ENCODE measurements at places on chromosomes 13 and 19.

DNA sequence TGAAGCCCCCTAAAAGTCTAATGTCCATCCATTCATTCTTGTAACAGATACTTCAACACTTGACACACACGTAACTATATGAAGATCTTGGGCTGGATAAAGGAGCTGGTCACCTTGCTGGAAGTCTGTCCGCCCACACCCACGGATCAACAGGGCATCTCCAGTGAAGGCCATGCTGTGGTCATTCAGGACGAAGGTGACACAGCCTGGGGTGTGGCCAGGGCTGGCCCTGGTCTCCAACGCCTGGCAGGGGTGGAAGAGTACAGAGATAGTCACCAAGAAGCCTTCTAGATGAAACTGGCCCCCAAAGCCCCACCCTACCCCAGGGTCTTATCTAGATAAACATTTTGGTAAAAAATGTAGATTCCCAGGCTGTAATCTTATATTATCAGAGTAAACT is 6.8 kb upstream of the PHLDB3 start:
- peaks cover 5% of the 10 kb centered on the region for H3K36me3 ChIP-seq
- H3K27me3 ChIP-seq, result no peaks in the 10 kb centered on the region
- H3K27ac ChIP-seq, result no peak overlapping the region

- H3K36me3 ChIP-seq, result peaks cover 8% of the 10 kb centered on the region
- H3K4me3 ChIP-seq, result no peak overlapping the region
- H3K27ac ChIP-seq, result peak overlapping the region; percentile 70
- H3K4me1 ChIP-seq, result peaks cover 9% of the 10 kb centered on the region
Observed at GRCh38 chr19:10816691-10817090, 19.3 kb downstream of the TMED1 start.

- DNase-seq, result no peak
- H3K36me3 ChIP-seq, result peaks cover 5% of the 10 kb centered on the region
- peaks cover 27% of the 10 kb centered on the region for H3K4me1 ChIP-seq
- peak overlapping the region; percentile 75 for H3K4me3 ChIP-seq
Observed at GRCh38 chr19:46426506-46427162, 2.1 kb downstream of the PNMA8C start.

- H3K4me1 ChIP-seq, result no peaks in the 10 kb centered on the region
- no peak overlapping the region for H3K4me3 ChIP-seq
- no peaks in the 10 kb centered on the region for H3K36me3 ChIP-seq
Observed at GRCh38 chr19:9757544-9758501, 10.7 kb downstream of the ZNF846 start.

- DNase-seq, result no peak
- H3K27ac ChIP-seq, result no peak overlapping the region
- no peaks in the 10 kb centered on the region for H3K4me1 ChIP-seq
- no peak overlapping the region for H3K4me3 ChIP-seq
- H3K27me3 ChIP-seq, result peaks cover 18% of the 10 kb centered on the region
Observed at GRCh38 chr19:35975608-35976214, 19.3 kb upstream of the SDHAF1 start.

GRCh38 chr19:35425682-35426081 is 22.4 kb upstream of the FFAR2 start:
- DNase-seq, result no peak
- H3K4me1 ChIP-seq, result no peaks in the 10 kb centered on the region
- peaks cover 2% of the 10 kb centered on the region for H3K36me3 ChIP-seq
- H3K4me3 ChIP-seq, result no peak overlapping the region

GRCh38 chr13:94050686-94051085 is 428.8 kb downstream of the DCT start:
- DNase-seq, result no peak
- no peak overlapping the region for H3K4me3 ChIP-seq
- no peaks in the 10 kb centered on the region for H3K36me3 ChIP-seq
- H3K4me1 ChIP-seq, result no peaks in the 10 kb centered on the region
- peaks cover 34% of the 10 kb centered on the region for H3K27me3 ChIP-seq

- H3K27me3 ChIP-seq, result peaks cover 12% of the 10 kb centered on the region
- no peak for DNase-seq
- H3K36me3 ChIP-seq, result no peaks in the 10 kb centered on the region
- no peak overlapping the region for H3K27ac ChIP-seq
Observed at GRCh38 chr13:110562036-110562597, 595 bp upstream of the RAB20 start.

DNA sequence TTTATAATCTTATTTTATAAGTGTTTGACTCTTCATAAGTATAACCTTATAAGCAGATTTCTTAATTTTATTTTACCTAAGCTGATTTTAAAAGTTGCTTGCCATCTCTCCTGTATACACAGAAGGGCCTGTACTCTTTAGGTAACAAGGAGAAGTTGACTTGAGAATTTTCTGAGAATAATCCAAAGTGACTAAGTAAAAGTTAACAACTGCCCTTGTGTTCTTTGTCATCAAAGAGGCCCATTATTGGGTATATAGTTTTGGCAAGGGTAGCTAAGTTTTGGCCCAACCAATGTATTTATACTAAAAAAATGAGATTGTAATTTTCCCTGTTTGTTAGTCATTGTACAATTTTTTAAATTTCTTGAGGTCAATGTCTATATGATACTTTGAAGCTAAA is 3.2 kb downstream of the LCP1 start:
- H3K4me1 ChIP-seq, result peaks cover 68% of the 10 kb centered on the region
- no peak for DNase-seq
- H3K27me3 ChIP-seq, result no peaks in the 10 kb centered on the region
- no peak overlapping the region for H3K4me3 ChIP-seq
- H3K36me3 ChIP-seq, result peaks cover 4% of the 10 kb centered on the region
